ENCODE measurements at places on chromosomes 2 and 18. TPM values are rescaled to one million over a fixed set of nuclear protein-coding genes. Genes with fewer than 3 reads are reported as not detected.

DNA sequence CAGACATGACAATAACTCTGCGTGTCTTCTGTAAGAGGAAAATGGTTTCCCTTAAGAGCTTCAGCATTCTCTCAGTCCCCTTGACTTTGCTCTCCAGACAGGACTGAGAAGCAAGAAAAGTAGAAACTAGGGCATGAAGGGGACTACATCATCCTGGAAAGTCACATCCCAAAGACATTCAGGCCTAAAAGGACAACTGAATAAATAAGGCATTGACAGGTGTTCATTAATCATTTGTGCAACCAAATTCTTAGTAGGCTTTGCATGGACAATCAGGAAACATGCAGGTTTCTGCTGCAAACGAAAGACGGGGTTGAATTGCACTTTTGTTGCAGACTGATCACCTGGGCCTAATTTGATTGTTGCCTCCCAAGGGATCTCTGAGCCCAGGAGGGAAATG lies 1.2 kb upstream of the SGPP2 start:
- no peak overlapping the region for H3K27ac ChIP-seq
- H3K4me1 ChIP-seq = no peaks in the 10 kb centered on the region
- no peak overlapping the region for H3K4me3 ChIP-seq
- no peaks in the 10 kb centered on the region for H3K27me3 ChIP-seq
- no peak for DNase-seq

DNA sequence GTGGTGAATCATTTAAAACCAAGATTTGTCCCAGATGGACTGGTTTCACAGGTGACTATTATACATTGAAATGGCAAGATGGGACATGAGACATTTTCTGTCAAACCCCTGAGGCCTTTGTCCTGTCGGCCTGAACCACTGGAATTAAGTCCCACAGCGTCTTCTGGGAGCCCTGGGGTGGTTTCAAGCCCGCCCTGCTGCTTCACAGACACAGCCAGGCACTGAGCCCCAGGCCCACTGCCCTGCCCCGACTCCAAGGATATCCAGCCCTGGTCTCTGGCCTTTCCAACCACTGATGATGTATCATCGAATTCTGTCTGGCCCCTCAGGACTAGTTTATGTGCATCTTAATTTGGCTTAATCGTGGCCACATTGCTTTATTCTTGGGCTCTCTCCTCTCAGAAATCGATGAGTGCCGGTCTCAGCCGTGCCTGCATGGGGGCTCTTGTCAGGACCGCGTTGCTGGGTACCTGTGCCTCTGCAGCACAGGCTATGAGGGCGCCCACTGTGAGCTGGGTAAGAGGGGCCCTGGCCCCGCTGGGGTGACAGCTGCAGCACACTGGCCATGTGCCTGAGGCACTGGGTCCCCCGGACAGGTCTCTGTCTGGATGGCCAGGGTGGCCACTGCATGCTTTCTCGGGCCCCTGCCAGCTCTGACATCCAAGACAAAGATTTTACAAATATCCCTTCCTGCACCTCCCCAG lies 39.5 kb downstream of the MTERF4 start:
- H3K4me3 ChIP-seq = no peak overlapping the region
- H3K36me3 ChIP-seq = no peaks in the 10 kb centered on the region
- H3K27me3 ChIP-seq = no peaks in the 10 kb centered on the region

The UCN gene
- total RNA-seq = 2.4 TPM

The MEP1B gene
- 1.7 TPM for total RNA-seq

The DPYSL5 gene
- total RNA-seq = not detected

Data from right lobe of liver (tissue), 6 donors.